Cardiac fibroblast (primary cell): ENCODE measurements at places on chromosomes 2 and 18.

GRCh38 chr2:233844064-233844807 lies 10.1 kb downstream of the HJURP start:
- no peak for DNase-seq

GRCh38 chr2:60331115-60331809 lies 222.2 kb downstream of the BCL11A start:
- DNase-seq = no peak

DNA sequence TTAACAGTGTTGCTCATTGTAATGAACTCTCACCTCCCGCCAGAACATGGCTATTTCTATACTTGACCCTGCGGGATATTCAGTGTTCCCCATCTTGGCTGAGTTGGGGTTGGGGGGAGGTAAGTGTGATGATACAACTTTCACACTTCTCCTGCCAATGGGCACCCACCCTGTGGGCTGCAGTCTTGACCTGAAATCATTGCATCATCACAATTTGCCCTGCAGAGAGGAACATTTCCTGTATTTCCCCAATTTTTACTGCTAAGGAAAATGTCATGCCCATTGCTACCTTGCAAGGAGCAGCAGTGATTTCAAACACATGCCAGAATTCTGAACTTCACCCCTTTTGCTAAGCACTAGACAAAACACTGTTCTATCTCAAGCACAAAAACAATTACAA lies 92.1 kb downstream of the ADD2 start:
- DNase-seq = no peak

GRCh38 chr2:118047380-118047826 lies 33.5 kb upstream of the CCDC93 start:
- peak; percentile 42 for DNase-seq

- DNase-seq = no peak
These were observed 713.4 kb downstream of the LRRTM4 start for GRCh38 chr2:76808732-76809131.

DNA sequence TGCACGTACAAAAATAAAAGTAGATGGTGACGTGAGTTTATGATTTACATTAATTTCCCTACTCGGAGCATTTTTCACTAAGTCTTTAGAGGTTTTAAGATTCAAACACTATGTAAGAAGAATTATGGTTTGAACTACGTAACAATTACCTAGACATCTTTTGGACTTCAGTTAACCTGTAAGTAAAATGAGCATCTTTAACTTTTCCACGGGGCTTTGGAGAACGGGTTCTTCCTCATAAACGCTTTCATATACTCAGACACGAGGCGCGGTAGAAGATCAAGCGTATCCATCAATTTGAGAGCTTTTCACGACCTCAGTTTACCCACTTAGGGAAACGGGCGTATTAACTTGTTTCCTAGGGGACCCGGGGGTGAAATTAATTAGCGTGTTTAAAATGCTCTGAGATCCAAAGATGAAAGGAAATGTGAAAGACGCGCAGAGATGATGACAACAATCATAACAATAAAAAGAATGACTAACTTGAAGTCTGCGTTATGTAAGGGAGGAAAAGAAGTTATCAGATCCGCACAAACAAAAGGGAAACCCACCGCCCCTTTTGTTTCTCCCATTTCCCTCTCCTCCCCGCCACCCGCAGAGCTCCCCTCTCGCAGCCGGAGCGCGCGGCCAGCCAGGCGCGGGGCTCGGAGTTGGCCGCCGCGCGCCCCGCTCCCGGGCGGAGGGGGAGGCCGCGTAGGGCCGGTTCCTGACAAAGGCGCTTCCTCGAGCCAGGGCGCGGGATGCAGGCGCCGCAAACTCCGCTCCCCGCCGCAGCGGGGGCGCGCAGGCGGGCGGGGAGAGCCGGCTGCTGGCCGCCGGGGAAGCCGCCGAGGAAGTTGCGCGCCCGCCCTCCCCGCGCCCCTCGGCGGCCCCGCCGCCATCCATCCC lies 807 bp downstream of the PELI1 start:
- peak; percentile 50 for DNase-seq

DNA sequence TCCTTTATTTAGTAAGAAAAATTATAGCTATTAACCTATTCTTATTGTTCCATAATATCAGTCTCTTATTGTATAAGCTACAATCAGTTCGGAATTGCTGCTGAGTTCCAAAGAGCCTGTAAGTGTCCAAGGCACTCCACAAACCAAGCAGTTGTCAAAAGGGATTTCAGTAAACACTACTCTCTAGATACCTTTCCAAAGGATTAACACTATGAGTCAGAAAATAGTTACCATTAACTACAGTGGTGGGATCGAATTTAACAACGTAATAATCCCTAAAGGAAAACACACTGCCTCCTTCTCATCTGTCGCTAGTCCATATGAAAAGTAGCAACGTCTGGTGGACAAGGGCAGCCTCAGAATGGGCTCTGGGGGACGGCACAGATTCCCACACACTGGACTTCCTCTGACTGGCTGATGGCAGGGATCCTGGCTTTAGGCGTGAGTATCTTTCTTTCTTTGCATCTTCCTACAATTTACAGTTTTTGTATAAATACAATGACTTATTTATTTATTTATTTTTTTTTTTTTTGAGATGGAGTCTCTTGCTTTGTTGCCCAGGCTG lies 8.8 kb downstream of the TGFBRAP1 start:
- no peak for DNase-seq

- DNase-seq = peak; percentile 35
These were observed 145.8 kb downstream of the LAMA3 start for GRCh38 chr18:23835091-23835490.

DNA sequence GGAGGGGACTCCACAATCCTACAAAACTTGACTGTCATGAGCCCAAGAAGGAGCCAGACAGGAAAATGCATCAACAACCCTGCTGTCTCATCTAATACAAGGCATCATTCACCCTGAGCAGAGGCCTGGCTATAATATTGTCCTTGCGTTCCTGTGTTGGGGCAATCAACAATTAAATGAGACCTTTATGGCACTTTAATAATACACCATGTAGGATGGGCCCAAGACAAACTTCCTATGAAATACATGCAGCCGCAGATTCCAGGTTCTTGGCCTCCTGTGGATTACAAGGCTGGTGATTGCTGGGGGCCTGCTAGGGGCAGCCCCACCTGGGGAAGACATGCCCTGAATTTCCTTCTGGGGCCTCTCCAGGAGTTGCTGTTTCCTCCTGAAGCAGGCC lies 82.8 kb upstream of the PPP1CB start:
- DNase-seq = no peak

GRCh38 chr2:19226871-19227270 lies 131.6 kb downstream of the OSR1 start:
- DNase-seq = no peak

- DNase-seq = no peak
These were observed 42.9 kb upstream of the SNED1 start for GRCh38 chr2:240955306-240956170.

- no peak for DNase-seq
These were observed 16.6 kb upstream of the HK2 start for GRCh38 chr2:74817304-74817675.

GRCh38 chr2:174383796-174384195 lies 11.7 kb upstream of the SCRN3 start:
- DNase-seq = no peak

GRCh38 chr18:13258921-13259320 lies 40.4 kb downstream of the LDLRAD4 start:
- no peak for DNase-seq

DNA sequence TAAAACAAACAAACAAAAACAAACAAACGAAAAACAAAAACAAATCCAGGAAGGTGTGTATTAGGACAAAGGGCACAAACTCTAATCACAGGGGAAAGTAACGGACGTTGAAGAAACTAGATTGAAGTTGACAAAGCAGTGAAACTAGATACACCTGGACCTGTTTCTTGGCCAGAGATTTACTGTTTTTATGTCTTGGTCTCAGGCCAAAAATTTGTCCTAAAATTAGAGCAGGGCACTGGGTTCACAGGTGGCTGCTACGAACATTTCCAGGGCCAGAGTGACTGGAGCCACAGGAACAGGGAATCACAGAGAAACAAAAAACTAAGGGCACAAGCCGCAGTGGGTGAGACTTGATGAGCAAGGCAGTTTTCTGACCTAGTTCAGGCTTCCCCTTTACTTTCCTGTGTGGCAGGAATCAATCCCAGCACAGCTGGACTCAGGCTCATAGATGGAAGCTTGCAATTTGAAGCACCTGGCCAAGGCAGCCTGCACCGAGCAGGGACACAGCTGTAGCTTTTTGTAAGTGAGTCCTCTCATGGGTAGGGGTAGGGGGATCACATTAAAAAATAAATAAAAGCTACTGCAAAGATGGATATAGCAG lies 329.4 kb downstream of the DLGAP1 start:
- DNase-seq = no peak

- DNase-seq = no peak
These were observed 269.1 kb upstream of the SIX3 start for GRCh38 chr2:44672431-44672830.

- DNase-seq = no peak
These were observed 951 bp downstream of the EN1 start for GRCh38 chr2:118846442-118846952.

- DNase-seq = peak; percentile 97
These were observed 995 bp upstream of the RTN4 start for GRCh38 chr2:55051026-55051866.

- no peak for DNase-seq
These were observed 1.1 kb upstream of the ERMN start for GRCh38 chr2:157326698-157327097.

- DNase-seq = no peak
These were observed 84.4 kb downstream of the SESTD1 start for GRCh38 chr2:179180242-179180641.

GRCh38 chr2:56709181-56709580 lies 525.4 kb downstream of the CCDC85A start:
- DNase-seq = no peak

- no peak for DNase-seq
These were observed 213.4 kb downstream of the NEDD4L start for GRCh38 chr18:58257461-58257860.

- DNase-seq = no peak
These were observed 1261.7 kb downstream of the LRP1B start for GRCh38 chr2:140869107-140869506.

DNA sequence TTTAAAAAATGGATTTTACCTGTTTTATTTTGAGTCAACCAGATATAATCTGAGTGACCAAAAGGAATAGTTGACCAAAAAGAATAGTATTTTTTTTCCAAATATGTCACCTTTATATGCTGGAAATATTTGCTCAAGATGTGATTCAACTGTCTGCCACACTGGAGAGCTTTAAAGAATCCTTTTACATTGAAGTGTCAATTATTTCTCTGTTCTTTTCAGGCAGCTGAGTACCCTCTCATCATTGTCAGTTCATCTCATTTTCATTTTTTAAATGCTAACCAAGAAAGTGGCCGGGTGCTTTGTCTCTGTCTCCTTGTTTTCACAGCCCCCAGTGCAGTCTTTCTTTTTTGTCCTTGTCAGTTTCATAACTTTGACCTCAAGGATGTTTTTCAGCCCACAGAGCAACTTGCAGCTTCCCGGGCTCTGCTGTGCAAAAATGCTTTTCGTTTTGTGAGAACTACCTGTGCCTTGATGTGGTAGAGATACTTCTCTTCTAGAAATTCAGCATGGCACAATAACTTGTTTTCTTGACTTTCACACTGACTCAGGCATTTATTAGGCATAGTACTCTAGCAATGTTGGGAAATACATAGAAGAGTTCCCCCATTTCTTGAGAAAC lies 23.4 kb upstream of the CERS6 start:
- no peak for DNase-seq

DNA sequence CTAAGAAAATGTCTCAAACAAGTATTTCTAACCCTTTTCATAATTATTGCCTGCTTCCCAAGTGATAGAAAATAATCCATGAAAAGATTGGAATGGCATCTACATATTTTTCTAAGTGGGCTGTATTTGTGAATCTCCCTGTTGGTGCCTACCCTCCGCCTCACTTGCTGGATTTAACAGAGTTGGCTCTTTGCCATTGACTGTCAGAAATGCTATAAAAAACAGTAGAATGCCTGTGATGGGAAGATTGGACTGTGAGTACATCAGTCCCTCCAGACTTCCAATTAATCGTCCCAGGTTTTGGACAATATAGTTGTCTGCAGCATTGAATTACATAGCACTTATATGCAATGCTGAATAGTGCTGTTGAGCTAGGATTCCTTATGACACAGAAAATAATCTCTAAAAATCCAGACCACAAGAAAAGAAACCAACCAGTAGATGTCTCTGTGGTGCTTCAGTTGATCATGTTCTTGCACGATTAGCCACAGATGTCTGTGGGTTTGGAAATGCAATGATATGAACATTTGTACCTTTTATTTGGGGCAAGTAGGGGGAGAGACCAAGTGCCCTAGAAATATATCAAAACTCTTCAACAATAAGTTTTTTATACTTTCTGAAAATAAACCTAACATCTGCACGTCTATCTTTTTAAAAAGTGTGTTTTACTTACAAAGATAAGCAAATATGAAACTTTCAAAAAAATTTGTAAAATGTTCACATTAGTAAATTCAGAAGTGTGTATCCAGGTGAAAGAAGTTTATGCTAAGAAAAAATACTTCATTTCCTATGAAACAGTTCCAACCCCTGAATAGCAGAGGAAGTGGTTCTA lies 88.5 kb downstream of the DYNAP start:
- DNase-seq = peak; percentile 89

DNA sequence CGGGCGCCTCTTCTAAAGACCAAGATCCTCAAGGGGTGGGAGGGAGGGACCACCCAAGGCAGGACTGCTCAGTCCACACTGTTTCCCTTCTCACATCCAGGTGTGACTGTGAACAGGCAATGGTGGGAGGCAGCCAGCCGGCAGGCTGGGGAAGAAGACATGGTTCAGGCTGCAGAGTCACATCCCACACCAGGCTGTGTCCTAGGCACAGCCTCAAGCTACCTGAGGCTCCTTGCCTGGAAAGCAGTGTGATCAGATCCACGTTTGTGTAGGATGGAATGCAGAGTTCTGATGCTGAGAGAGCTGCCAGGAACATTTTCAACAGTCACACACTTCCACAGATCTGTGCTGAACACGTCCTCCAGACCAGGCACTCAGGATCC lies 16.4 kb downstream of the SLC66A2 start:
- DNase-seq = no peak

DNA sequence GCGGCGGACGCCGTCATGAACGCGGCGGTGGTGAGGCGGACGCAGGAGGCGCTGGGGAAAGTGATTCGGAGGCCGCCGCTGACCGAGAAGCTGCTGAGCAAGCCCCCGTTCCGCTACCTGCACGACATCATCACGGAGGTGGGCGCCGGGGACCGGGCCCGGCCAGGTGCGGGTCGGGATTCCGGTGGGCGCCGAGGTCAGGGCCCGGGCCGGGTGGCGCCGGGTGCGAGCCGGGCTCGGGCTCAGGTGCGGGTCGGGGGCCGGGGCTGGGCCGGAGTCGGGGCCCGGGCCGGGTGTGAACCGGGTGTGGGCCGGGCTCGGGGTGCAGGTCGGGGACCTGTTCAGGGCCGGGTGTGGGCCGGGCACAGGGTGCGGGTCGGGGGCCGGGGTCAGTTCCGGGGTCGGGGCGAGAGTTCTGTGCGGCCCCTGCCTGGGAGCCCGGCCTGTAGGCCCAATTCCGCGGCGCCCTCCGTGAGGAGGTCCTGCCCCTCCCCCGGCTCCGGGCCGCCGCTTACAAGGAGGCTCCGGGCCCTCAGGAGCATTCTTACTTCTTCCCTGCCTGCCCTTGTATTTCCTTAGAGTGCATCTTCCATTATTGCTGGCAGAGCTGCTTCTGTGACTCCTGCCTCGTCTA lies 447 bp downstream of the TRAF3IP1 start:
- peak; percentile 22 for DNase-seq

GRCh38 chr2:128180031-128180430 lies 89.0 kb downstream of the UGGT1 start:
- DNase-seq = peak; percentile 33
